Kidney glomerular epithelial cell (primary cell): ENCODE measurements at places on chromosomes 6 and 20.

DNA sequence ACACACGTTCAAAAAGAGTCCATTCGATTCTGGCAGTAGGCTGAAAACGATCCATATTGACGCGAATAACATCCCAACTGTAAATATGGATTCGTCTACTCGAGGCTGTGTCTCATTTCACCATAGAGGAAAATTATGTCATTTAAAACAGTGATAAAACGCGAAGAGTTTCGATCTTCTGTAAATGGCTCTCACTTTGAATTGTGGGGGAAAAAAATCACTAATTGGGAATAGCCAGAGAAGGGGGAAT is 845 bp upstream of the MARCKS start:
- no peak for DNase-seq

GRCh38 chr6:41277605-41278004 is 8.9 kb downstream of the TREM1 start:
- no peak for DNase-seq

- peak; percentile 11 for DNase-seq
Measured at GRCh38 chr20:1368448-1369199, 24.2 kb downstream of the FKBP1A start.

DNA sequence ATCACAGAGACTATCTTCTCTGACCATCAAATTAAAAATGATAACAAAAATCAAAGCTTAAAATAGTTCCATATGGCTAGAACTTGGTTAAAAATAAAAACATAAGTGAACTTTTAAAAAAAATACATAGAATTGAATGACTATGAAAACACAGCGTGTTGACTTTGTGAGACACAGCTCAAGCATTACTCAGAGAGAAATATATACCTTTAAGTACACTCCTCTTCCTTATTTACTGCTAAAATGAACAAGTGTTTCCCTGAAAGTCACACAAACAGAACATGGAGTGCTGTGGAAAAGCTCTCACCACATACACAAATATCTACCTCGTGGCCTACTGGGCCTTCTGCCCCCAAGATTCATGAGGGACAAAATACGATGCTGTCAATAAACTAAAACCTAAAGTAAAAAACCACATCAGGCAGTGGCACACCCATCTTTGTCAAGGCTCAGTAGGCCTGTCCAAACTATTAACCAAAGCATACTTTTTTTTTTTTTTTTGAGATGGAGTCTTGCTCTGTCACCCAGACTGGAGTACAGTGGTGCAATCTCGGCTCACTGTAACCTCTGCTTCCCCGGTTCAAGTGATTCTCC is 7.5 kb downstream of the FAXC start:
- DNase-seq, result no peak

- no peak for DNase-seq
Measured at GRCh38 chr20:43722153-43722505, 4.7 kb downstream of the GTSF1L start.

- DNase-seq, result no peak
Measured at GRCh38 chr20:7937328-7937727, 2.9 kb downstream of the HAO1 start.

DNA sequence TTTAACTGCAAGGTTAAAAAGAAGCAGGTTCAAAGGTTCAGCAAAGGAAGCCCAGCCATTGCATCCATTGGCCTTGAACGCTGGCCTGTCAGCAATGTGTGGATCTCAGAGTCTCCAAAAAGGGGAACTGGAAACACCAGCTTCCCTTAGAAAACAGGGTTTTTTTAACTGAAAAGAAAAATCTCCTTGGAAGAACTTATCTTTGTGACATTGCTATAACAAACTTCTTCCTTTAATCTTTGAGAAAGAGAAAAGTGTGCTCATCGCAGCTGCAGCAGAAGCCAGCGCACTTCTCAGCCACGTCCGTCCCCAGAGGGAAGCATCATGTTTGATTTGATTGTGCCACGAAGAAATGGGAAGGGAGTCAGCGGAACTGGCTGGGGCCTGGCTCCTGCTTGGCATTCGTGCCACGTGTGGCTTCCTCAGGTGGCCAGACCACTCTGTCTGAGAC is 215.0 kb downstream of the SYNDIG1 start:
- no peak for DNase-seq

GRCh38 chr6:86707545-86708120 is 229.7 kb upstream of the HTR1E start:
- no peak for DNase-seq

GRCh38 chr6:44110005-44110676 is 17.1 kb downstream of the MRPL14 start:
- DNase-seq, result no peak

GRCh38 chr6:69044534-69044933 is 409.5 kb downstream of the ADGRB3 start:
- no peak for DNase-seq

DNA sequence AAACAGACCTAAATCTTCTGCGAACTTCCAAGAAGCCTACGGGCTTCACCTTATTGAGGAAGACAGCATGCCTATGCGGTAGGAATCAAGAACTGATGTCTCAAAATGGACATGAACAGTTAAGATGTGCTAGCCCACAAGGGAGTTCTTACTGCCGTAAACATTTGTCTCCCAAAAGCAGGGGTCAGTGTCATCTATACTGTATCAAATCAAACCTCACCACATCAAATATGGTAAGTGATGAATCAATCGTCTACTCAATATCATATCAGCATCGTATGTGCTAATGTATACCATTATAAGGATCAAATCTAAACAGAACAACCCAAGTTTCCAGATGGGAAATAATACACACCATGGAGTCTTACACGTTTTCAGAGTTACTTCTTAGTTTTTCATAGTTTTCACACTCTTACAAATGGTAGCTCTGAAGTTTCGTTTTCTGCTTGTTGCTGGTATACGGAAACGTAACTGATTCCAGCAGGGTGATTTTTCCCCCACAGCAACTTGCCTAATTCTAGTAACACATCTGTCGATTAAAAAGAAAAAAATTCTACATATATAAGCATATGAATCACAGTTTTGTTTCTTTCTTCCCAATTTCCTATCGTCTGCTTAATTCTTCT is 12.6 kb downstream of the RRBP1 start:
- DNase-seq, result no peak

DNA sequence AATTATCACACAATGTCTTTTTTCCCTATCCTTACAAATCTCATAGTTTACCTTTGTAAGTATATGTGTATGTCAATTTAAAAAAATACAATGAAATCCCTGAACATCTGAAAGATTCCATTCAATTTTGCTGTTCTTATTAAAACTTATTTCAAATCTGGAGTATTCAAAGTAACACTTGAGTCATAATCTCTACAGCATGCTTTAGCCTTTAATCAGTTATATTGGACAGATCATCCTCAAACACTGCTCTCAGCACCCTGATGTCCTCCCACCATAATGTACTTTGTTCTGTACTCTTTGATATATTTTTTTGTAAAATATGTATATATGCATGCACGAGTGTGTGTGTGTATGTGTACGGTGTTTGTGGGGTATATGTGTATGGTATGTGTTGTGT is 83.0 kb upstream of the RPS6KA2 start:
- no peak for DNase-seq

- DNase-seq, result no peak
Measured at GRCh38 chr6:77906070-77906469, 253.2 kb downstream of the MEI4 start.

- no peak for DNase-seq
Measured at GRCh38 chr6:75085931-75086635, 119.8 kb downstream of the COL12A1 start.

GRCh38 chr6:163513570-163514166 is 99.2 kb downstream of the QKI start:
- DNase-seq, result no peak

GRCh38 chr20:64077876-64078551 is 1.3 kb downstream of the RGS19 start:
- no peak for DNase-seq

- no peak for DNase-seq
Measured at GRCh38 chr20:415820-416322, 7.8 kb downstream of the RBCK1 start.

DNA sequence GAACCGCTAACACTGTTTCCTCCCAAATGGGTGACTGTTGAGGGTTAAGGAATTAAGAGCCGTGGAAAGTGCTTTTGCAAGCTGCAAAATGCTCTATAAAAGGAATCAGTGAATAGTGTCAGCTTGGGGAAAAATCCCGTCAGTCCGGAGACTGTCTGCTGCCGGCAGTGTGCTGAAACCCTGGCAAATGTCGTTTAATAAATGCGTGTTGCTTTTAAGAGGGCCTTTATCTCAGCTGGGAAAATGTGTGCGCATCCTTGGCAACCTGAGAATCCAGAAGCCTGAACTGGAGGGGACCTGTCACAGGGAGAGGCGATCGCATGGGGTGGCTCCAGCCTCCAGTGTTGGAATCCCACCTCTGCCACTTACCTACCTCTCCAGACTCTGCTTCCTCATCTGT is 9.8 kb downstream of the SIRPA start:
- no peak for DNase-seq

GRCh38 chr6:219019-219570 is 73.2 kb upstream of the DUSP22 start:
- DNase-seq, result no peak

DNA sequence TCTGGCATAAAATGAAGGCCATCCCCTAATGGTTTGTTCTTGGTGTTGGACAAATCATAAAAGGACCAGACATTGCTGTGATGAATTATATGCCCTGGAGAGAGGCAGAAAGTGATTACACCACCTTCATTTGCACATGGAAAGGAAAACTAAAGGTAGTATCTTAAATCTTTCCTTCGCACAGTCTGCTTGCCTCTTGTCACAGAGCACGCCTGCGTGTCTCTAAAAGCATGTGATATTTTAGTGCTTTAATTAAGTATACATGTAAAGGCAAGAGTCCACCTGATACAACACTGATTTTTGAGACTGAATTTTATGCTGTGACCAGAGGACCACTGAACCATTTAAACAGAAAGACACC is 28.8 kb upstream of the PLAGL1 start:
- no peak for DNase-seq

DNA sequence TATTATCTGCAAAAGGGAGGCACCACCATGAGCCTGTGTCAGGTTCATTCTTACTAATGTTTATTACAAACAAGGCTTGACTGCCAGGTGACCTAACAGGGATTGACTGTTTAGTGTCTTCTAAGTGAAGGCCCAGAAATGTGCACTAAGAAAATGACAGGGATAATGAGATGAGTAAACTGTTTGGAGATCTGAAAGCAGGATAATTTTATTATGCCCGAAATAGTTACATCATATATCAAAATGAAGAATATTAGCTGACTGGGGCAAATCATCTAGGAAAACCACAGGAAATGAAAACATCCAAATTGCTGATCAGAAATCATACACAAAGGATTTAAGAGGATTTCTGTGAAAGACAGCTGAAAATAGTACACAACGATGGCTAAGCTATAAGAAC is 516.7 kb downstream of the HDGFL1 start:
- no peak for DNase-seq

DNA sequence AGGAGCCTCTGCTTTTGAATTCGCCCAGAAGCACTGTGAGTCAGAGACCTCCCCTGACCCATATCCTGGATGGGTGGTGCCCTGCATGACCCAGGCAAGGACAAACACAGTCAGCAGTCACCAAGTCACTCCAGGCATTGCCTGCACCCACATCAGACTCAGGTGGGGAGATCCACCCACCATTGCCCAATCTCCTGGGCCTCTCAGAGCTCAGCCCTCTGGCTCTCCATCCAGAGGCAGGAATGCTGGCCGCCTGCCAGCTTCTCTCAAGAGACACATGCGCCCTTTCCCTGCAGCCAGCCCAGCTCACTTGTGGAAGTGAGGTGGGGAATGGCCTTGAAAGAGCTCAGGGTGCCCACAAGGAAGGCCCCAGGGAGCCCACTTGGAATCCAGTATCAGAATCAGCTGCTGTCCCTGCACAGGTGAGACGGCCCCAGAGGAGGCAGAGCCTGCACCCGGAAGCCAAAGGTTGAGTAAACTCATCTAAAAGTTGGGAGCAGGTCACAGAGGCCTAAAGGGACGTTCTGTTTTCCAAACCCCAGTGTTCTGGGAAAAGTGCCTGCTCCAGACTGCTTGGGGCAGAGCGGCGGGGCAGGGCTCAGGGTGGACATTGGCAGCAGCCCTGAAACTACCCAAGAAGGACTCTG is 129.8 kb downstream of the PREX1 start:
- DNase-seq, result peak; percentile 12

DNA sequence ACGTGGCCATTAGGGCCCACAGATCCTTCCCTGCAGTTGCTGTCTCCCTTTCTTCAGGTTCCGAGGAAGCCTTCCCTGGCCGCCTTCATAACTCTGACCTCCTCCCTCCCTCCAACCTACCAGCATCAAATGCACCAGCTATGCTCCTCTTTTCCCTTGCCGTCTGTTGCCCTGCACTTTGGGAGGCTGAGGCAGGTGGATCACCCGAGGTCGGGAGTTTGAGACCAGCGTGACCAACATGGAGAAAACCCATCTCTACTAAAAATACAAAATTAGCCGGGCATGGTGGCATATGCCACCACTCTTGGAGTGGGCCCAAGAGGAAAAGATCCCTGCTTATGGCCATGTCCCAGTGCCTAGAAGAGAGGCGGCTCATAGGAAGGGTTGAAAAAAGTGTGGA is 31.8 kb downstream of the RNASET2 start:
- no peak for DNase-seq

- no peak for DNase-seq
Measured at GRCh38 chr6:166976636-166977035, 20.3 kb upstream of the RNASET2 start.

GRCh38 chr6:37171970-37172812 is 2.2 kb downstream of the PIM1 start:
- DNase-seq, result peak; percentile 84

DNA sequence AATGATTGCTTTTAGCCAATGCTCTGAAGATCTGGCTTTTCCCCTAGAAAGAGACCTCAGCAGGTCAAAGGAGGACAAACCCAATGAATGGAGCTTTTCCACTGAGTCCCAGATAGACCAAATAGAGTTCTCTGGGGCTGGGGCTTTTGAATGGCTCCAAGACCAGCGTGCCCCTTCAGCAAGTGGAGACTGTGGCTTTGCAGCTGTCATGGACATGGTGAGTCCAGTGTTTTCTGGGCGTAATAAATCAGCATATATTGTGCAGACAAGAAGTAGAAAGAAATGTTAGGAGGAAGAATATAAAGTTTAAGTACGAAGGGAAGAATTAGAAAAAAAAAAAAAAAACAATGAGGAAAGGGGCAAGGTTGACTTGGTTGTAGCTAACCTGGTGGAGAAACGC is 28.1 kb downstream of the ULBP1 start:
- DNase-seq, result no peak

DNA sequence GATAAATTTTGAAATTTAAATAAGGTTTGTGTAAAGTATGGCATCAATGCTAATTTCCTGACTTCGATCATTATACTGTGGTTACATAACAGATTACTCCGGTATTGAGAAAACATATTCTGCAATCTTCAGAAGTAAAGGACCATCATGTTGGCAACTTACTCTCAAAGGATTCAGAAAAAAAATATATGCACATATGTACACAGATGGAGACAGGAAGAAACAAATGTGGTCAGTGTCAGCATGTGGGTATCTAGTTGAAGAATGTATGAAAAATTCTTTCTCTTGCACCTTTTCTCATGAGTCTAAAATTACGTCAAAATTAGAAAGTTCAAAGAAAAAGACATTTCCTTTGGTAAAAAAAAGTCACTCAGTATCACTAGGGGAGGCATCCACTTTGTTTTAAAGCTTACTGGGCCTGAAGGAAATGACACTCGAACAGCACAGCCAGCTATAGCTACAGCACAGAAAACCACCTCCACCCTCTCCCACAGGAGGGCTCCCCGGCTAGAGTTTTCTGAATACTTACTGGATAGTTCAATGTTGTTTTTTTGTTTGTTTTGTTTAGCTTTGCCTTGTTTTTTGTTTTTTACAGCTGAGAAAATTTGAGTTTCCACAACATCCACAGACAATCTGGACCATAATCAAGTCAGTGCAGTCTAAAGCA is 317.2 kb upstream of the AGPAT4 start:
- DNase-seq, result no peak
